ENCODE measurements at places on chromosomes 11 and 22.
A peak's percentile ranks its signal among the peaks of the same experiment; 100 is the strongest.

DNA sequence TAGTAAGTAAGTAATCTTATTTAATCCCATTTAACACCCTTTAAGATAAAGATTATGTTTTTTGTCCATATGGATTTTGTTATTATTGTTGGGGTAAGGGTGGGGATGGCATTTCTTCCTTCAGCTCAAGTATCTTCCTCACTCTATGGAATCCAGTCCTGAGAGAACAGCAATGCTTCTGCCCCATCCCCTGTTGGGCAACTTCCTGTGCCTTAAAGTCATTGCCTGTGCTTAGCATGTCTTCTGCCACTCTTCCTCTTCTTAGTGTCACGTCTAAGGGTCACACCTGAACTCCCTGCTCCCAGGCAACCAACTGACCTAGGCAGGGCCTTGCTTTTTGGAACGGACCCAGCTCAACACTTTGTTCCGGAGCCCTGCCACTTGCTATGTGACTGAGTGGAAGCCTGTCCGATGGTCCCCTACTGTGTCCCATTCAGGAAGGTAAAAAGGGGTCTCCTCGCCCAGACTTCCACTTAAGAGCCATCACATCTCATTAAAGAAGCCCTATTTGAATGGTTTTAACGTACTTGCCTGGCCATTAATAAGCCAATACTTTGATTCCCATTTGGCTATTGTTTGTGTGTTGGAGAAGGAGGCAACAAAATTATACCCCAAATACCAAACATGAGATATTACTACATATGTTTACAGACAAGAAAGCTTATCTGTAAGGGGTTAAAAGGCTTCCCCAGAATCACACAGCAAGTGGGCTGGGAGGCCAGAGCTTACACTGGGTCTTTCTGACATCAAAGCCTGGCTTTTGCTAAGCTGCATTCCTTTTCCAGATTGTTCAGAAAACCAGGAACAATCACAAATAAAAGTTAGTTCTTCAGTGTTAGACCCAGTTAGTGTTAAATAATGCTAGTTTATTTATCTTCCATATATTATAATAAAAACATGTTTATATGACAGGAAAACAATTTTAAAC, 59.2 kb downstream of the RAB38 start:
- DNase-seq, result no peak

GRCh38 chr11:124538019-124538418, 5.4 kb downstream of the OR8B12 start:
- DNase-seq, result no peak

DNA sequence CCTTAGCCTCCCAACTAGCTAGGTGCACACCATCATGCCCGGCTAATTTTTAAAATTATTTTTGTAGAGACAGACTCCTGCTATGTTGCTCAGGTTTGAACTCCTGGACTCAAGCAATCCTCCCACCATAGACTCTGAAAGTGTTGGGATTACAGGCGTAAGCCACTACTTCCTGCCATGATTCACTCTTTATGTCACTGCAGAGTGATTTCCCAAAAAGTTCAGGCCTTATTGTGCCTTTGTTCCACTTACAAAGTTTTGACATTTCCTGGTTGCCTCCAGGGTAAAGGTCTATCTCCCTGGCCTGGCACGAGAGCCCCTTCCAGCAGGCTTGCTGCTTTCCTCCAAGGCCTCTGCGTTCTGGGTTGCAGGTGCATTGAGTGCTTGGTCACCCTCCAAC, 44.6 kb upstream of the RIC3 start:
- no peak for DNase-seq

GRCh38 chr22:37762389-37762836, 45.3 kb upstream of the GCAT start:
- no peak for DNase-seq

DNA sequence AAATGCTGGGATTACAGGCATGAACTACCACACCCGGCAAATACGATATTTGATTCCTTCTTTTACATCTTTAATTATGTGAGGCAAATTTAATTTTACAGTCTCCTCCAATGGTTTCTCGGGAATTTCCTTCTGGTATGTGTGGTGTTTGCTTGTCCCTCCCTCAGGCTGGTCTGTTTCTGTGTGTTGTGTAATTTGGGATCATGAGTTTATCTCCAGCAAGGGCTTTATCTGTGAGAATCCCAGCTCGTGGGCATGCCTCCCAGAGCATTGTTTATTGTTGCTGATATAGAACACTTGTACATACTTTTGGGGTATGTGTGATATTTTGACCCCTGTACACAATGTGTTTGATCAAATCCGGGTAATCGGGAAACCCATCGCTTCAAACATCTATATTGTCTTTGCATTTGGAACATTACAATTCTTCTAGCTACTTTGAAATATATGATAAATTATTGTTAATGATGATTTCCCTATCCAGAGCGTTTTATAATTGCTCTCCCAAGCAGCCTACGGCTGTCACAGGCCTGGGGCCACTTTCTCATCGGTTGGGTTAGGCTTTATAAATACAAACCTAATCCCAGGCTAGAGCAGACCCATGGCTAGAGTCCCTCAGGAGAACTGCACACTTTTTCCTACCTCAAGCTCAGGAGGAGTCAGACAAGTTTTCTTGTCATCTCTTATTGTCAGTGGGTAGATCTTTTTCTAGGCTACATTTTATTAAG, 15.0 kb upstream of the PRR5 start:
- no peak for DNase-seq

GRCh38 chr22:22404598-22405284, 103.8 kb downstream of the ZNF280B start:
- no peak for DNase-seq

GRCh38 chr11:125675196-125675595, 5.5 kb downstream of the ACRV1 start:
- no peak for DNase-seq

GRCh38 chr22:27546157-27546935, 255.2 kb downstream of the MN1 start:
- no peak for DNase-seq

DNA sequence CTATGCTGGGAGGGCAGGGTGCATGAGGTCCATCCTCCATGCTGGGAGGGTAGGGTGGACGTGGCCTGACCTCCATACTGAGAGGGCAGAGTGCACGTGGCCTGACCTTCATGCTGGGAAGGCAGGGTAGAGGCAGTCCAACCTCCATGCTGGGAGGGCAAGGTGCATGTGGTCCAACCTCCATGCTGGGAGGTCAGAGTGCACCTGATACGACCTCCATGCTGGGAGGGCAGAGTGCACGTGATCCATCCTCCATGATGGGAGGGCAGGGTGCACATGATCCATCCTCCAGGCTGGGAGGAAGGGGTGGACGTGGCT, 622.2 kb downstream of the BRD1 start:
- no peak for DNase-seq

GRCh38 chr22:24554313-24555164, at the start of gene GUCD1:
TSS of gene GUCD1 (minus strand) at chr22:24555138. CDS start at chr22:24554991, 147 bp downstream.
- DNase-seq, result no peak

GRCh38 chr22:36856121-36856791, 4.5 kb upstream of the NCF4 start:
- DNase-seq, result peak; percentile 87

- no peak for DNase-seq
These were observed 32.6 kb upstream of the TOLLIP start for GRCh38 chr11:1341928-1342524.

DNA sequence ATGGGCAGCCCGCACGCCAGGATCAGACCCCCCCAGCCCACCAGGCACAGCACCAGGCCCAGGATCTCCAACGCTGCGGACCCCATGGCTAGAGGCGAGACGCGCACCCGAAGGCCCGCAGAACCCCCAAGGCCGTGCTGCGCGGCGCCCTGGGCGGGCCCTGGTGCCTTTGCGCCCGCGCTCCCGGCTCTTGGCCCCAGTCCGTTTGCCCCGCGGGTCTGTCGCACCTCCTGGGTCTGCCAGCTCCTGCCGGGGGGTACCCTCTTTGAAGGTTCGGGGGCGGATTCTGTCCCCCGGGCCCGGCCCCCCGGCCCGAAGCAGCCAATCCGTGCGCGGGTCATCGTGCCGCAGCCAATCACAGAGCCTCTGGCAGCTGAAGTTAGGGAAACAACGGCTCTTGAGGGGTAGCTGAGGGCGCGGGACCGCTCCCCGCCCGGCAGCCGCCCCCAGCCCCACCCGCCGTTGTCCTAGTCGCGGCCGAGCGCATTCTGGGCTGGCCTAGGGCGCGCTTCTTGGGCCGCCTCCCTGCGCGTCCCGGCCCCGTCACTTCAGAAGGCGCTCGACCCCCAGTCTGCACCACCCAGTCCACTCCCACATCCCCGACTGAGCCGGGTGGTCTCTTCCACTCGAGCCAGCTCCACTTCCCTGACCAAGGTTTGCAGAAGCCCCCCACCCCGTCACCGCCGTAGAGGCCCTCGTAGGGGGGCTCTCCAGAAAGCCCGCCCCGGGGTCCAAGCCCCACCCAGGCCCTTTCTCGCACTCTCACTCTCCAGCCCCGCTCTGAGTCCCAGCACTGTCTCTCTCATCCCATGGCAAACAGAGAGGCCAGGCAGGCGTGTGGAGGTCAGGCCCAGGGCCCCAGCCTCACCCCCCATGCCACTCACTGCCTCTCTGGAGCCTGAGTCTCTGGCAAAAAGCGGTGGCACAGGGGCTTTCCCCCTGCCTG, at the start of gene CLDN5:
CLDN5 (minus strand) TSS at position 241 of the 946 bp plus-strand sequence; CDS start at position 86, 155 bp downstream.
- DNase-seq, result no peak

DNA sequence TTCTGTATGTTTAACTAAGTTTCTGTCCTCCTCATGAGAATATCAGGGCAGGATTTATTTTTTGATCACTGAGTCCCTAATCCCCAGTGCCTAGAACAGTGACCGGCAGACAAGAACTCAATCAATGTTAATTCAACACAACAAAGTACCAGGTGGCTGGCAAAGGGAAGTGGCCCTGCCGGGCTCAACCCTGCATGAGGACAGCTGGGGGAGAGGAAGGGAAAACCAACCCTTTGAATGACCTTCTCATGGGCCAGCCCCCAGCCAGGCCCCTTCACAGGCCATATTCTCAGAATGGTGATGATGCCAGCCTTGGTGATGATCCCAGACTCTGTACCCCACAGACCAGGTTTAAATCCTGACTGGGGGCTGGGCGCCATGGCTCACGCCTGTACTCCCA, 1.4 kb upstream of the MFNG start:
- DNase-seq, result no peak

GRCh38 chr11:79506734-79507344, 66.0 kb upstream of the TENM4 start:
- no peak for DNase-seq

DNA sequence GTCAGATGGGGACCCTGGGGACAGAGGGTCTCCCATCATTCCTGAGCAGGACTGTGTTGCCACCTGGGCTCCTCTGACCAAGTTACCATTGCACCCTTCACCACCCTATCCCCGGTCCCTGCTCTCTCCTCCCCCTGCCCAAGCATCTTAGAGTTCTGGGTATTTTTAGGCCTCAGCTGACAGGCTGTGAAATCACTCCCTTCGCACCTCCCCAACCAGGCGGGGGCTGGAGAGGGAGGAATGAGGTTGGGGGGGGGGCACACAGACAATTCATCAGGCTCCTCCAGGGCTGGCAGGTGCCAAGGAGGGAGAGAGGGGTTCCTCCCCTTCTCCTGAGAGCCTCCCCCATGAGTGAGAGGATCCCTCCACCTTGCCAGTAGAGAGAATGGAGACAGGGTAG, 9.0 kb downstream of the SYT7 start:
- DNase-seq, result no peak

DNA sequence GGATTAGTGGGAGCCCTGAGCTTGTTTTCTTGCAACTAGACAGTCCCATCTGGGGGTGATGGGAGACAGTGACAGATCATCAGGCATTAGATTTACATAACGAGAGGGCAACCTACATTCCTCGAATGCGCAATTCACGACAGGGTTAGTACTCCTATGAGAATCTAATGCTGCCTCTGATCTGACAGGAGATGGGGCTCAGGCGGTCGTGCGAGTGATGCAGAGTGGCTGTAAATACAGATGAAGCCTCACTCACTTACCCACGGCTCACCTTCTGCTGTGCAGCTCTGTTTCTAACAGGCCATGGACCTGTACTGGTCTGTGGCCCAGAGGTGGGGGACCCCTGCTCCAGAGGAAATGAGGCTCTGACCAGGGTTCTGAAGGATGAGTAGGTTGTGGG, 125.5 kb downstream of the FBXO7 start:
- no peak for DNase-seq

- no peak for DNase-seq
These were observed 34.8 kb downstream of the IRAG1 start for GRCh38 chr11:10658621-10659338.

- no peak for DNase-seq
These were observed 2339.7 kb upstream of the RAG2 start for GRCh38 chr11:38937709-38938108.

DNA sequence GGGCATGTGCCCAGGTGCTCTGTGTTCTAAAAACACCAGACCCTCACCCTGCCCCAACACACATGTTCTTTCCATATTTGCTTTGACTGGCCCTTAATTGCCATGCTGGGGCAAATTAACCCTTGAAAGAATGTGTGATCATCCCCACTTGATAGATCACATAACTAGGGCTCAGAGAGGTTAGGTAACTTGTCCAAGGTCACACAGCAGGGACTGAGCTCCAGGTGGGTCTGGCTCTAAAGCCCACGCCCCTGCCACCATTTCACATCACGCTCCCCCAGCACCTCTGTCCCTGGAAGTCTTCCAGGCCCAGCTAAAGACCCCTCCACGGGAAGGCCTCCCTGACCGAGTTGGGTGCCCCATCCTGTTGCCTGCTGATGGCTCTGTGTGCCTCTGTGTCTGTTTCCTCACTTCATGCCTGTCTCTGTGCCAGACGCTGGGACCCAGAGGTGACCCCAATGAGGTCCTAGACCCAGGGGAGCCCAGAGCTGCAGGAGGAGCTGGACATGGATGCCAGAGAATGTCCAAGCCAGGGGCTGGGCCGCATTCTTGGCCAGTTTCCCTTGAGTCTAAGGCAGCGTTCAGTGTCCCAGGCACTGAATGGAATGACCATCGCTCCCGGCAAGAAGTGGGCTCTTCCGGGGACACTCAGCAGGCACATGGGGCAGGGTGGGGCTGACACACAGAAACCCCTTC, 79.7 kb downstream of the MYO7A start:
- DNase-seq, result no peak

- DNase-seq, result no peak
These were observed 223.8 kb upstream of the DDI1 start for GRCh38 chr11:103812680-103813079.

DNA sequence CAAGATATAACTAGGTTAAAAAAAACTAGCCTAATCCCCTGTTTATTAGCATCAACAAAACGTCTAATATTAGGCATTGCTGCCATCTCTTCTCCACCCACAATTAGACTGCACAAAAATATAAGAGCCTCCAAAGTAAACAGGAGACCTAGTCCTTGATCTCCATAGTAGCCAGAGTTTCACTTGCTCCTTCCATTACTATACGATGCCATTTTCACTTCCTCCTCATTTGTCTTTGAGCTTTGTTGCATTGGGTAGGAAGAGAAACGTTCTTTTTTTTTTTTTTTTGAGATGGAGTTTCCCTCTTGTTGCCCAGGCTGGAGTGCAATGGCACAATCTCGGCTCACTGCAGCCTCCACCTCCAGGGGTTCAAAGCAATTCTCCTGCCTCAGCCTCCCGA, 42.3 kb upstream of the RDX start:
- no peak for DNase-seq

- DNase-seq, result peak; percentile 55
These were observed 745 bp upstream of the ZBTB44 start for GRCh38 chr11:130315354-130315970.
